Upper lobe of left lung (tissue), 6 donors: ENCODE measurements at places on chromosomes 13 and 19. TPM values are rescaled to one million over a fixed set of nuclear protein-coding genes. Genes with fewer than 3 reads are reported as not detected.

DNA sequence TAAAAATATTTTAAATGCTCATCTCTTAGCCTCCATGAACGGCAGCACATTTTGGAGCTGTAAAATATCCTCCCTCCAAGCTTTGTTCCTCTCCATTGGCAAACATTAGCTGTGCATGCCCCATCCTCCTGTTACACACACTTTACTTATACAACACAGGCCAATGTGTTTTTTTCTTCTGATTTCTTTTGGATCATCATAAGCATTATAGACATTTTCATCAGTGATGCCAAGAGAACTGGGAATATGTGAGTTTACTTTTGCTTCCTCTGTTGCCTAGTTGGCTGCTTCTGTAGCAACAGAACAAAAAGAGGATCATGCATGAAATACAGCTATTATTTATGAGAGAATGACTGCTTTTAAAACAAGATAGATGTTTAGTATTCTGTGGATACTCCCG, 142.6 kb downstream of the PCDH9 start:
- H3K36me3 ChIP-seq: no peaks in the 10 kb centered on the region
- no peak for DNase-seq
- no peak overlapping the region for H3K27ac ChIP-seq
- H3K4me1 ChIP-seq: no peaks in the 10 kb centered on the region

Gene NTF4
- 3.6 TPM for total RNA-seq

GRCh38 chr13:23025864-23026608, 154.7 kb upstream of the SGCG start:
- DNase-seq: no peak
- no peaks in the 10 kb centered on the region for H3K36me3 ChIP-seq
- H3K4me1 ChIP-seq: no peaks in the 10 kb centered on the region
- H3K27ac ChIP-seq: no peak overlapping the region
- no peak overlapping the region for H3K4me3 ChIP-seq

DNA sequence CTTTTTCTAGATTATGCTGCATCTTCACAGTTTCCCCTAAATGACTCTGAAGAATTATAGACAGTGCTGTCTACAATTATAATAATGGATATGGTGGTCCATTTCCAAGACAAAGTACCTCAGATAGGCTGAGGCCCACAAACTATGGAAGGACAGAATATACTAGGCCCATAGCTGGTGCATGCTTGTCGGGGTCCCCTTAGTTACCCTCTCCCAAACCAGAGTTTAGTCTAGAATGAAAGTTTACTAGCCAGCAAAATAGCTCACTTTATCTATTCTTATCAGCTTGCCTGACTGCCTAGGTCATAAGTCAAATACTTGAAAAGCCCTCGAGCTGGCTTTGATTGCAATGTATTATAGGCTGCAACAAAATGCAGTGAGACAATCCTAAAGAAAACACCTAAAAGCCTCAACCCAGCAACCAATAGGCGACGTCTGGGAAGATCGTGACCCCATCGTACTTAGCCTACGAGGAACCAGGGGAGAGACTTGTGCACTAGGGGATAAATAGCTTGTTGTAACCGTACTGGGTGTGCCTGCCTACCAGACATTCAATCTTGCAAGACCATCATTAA, 785 bp upstream of the IGFL2 start:
- no peaks in the 10 kb centered on the region for H3K36me3 ChIP-seq
- no peak overlapping the region for H3K27ac ChIP-seq
- no peaks in the 10 kb centered on the region for H3K27me3 ChIP-seq

GRCh38 chr13:28494778-28495537, at the start of gene FLT1:
Gene FLT1, minus strand, starts transcription at chr13:28495128. Its CDS starts 285 bp downstream, at chr13:28494843.
- no peaks in the 10 kb centered on the region for H3K36me3 ChIP-seq
- peak; percentile 45 for DNase-seq
- H3K27me3 ChIP-seq: peaks cover 3% of the 10 kb centered on the region
- peak within 1 kb of the TSS; percentile 54 for H3K4me3 ChIP-seq
- peaks cover 26% of the 10 kb centered on the region for H3K4me1 ChIP-seq

Gene KRI1
- total RNA-seq: 24.9 TPM

Gene PLK5
- not detected for total RNA-seq

Gene GFY
- total RNA-seq: not detected

- H3K27ac ChIP-seq: no peak overlapping the region
- no peaks in the 10 kb centered on the region for H3K4me1 ChIP-seq
Measured at GRCh38 chr13:85631801-85632200, 167.4 kb downstream of the SLITRK6 start.

- H3K36me3 ChIP-seq: no peaks in the 10 kb centered on the region
- H3K27me3 ChIP-seq: no peaks in the 10 kb centered on the region
- no peak overlapping the region for H3K4me3 ChIP-seq
- H3K4me1 ChIP-seq: no peaks in the 10 kb centered on the region
Measured at GRCh38 chr13:104204177-104204576, 1138.0 kb upstream of the SLC10A2 start.

DNA sequence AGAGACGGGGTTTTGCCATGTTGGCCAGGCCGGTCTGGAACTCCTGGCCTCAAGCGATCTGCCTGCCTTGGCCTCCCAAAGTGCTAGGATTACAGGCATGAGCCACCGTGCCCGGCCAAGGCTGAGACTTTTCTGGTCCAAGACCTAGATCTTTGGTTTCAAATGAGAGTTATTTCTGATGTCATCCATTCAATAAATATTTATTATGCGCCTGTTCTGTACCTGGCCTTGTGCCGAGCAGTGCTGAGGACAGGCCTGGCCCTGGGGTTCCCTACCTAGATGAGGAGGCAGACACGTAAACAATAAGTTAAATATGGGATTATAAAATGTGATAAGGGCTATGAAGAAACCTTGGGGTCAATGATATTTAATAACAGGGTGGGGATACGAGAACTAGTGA, 4.5 kb downstream of the RELB start:
- H3K27me3 ChIP-seq: no peaks in the 10 kb centered on the region
- no peak for DNase-seq
- H3K27ac ChIP-seq: no peak overlapping the region
- H3K36me3 ChIP-seq: peaks cover 2% of the 10 kb centered on the region
- H3K4me3 ChIP-seq: no peak overlapping the region
- H3K4me1 ChIP-seq: peaks cover 8% of the 10 kb centered on the region

DNA sequence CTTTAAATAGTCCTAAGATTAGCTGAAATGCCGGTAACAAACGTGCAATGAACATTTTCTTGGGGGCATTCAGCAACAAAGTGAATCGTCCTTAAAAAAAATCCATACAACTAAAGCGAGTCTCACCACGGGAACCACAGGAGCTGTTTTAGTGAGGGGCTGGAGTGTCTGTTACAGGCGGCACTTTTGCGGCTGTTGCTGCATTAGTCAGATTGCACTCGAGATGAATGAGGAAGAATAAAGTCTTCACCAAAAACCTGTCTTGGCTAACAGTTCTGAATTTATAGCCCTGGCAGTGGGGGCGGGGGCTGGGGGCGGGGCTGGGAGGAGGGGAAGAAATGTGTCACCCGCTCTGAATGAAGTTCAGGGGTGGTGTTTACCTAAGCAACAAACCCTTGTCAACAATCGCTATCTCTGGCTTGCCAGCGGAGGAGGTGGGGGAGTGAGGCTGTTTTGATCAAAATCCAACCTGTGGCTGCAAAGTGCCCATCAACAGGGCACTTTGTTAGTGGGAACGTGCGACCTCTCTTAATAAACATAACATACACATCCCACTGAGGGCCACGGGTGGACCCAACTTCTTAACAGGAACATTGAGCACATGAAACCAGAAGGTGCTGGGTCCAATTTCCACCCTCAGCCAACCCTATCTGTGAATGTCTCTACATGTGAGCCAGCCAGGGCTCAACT, 44.5 kb downstream of the RFX2 start:
- peak overlapping the region; percentile 91 for H3K27ac ChIP-seq
- H3K36me3 ChIP-seq: no peaks in the 10 kb centered on the region
- H3K4me1 ChIP-seq: peaks cover 52% of the 10 kb centered on the region
- peak; percentile 69 for DNase-seq
- no peaks in the 10 kb centered on the region for H3K27me3 ChIP-seq

Gene DACH1
- total RNA-seq: 10.5 TPM

DNA sequence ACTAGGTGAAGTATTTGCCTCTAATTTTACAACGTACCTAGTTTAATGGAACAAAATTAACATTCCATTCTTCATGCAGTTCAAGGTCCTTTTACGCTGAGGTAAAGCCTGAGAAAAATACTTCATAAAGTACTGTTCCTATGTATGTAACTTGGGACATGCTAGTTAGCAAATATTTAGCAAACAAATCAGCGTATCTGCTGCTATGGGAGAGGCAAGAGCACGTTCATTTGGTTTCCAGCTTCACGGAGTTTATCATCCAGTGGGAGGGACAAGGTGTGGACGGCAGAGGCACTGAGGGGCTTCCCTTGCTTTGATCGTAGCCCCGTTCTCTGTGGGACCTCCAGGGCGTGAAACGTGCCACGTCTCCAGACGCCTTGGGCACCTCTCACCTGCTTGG, 248.8 kb downstream of the IRS2 start:
- no peaks in the 10 kb centered on the region for H3K36me3 ChIP-seq
- H3K27me3 ChIP-seq: no peaks in the 10 kb centered on the region
- no peak overlapping the region for H3K4me3 ChIP-seq

DNA sequence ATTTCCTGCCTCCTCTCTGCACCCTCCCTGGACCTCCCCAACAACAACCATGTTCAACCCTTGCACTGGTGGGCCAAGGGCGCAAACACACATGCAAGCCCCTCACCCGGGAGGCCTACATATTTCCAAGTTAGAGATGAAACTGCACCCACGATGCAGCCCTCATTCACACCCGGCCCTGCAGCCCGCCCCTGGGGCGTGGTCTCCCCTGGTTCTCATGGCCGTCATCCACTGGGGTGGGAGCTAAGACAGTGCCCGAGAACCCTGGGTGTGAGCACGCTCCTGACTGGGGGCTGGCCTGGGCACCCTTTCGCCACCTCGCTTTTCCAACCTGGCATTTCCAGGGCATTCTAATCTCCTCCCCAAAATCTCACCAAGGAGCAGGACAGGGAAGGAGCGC, 7.0 kb upstream of the SLC7A10 start:
- DNase-seq: no peak
- no peaks in the 10 kb centered on the region for H3K36me3 ChIP-seq
- H3K4me3 ChIP-seq: no peak overlapping the region
- H3K4me1 ChIP-seq: peaks cover 3% of the 10 kb centered on the region
- no peak overlapping the region for H3K27ac ChIP-seq

DNA sequence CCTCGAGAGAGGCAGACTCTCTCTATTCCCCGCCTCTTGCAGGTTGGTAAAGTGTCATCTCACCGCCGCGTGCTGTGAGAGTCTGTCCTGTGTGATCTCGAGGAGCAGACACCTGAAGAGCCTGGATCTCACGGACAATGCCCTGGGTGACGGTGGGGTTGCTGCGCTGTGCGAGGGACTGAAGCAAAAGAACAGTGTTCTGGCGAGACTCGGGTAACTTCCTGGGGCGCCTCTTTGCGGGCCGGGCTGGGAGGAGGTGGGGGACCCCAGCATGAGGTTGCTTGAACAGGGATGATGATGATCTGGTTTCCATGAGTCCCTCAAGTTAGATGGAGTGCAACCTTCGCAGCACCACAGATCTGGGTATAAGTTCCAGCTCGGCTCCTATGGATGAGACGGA, 67.0 kb downstream of the NLRP5 start:
- no peak for DNase-seq
- H3K4me3 ChIP-seq: no peak overlapping the region
- H3K27me3 ChIP-seq: no peaks in the 10 kb centered on the region
- no peaks in the 10 kb centered on the region for H3K36me3 ChIP-seq
- no peak overlapping the region for H3K27ac ChIP-seq

Gene CD37
- 89.7 TPM for total RNA-seq

Gene KLF1
- 0.17 TPM for total RNA-seq

- H3K36me3 ChIP-seq: no peaks in the 10 kb centered on the region
- no peak for DNase-seq
- H3K27me3 ChIP-seq: no peaks in the 10 kb centered on the region
- peak overlapping the region; percentile 83 for H3K27ac ChIP-seq
- peak overlapping the region; percentile 13 for H3K4me3 ChIP-seq
Measured at GRCh38 chr19:47330466-47330869, 1.5 kb upstream of the C5AR2 start.

Gene CYP4F3
- 1.7 TPM for total RNA-seq

DNA sequence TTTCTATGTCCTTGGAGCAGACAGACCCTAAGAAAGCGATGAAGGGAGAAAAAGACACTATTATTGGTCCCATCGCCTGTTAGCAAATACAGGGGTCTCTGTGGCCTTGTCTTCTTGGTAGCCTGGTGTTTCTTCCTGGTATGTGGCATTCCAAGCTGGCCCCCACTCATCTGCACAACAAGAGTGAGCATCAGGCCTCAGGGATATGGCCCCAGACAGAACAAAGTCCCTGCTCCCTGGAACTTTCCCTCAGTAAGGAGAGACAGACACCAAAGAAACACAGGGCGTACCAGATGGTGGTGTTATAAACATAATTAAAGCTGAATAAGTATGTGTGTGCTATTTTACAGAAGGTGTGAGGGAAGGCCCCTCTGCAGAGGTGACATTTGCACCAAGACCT, 48.2 kb upstream of the KPNA3 start:
- H3K27me3 ChIP-seq: no peaks in the 10 kb centered on the region
- no peaks in the 10 kb centered on the region for H3K36me3 ChIP-seq
- no peak for DNase-seq
- no peak overlapping the region for H3K4me3 ChIP-seq
- no peak overlapping the region for H3K27ac ChIP-seq

DNA sequence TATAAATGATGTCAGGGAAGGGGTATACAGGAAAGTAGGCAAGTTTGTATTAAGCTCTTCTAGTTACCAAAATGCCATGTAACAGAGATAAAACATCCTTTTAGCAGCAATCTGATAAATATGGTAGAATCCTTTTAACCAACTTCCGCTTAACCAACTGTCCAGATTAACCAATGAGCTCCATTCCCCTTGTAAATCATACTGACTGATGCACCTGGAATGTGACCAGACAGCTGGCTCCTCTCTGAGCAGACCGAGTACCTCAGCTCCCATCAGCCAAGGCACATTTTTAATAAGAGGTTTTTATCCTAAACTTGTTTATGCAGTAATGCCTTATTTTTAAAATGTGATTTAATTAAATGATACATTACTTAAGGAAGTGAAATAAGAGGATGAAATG, 66.4 kb downstream of the KLF12 start:
- no peak for DNase-seq
- H3K36me3 ChIP-seq: no peaks in the 10 kb centered on the region
- no peaks in the 10 kb centered on the region for H3K4me1 ChIP-seq
- H3K4me3 ChIP-seq: no peak overlapping the region
- no peaks in the 10 kb centered on the region for H3K27me3 ChIP-seq

- H3K4me3 ChIP-seq: no peak overlapping the region
- H3K27me3 ChIP-seq: no peaks in the 10 kb centered on the region
- no peak overlapping the region for H3K27ac ChIP-seq
Measured at GRCh38 chr19:30629086-30629485, 256.9 kb downstream of the ZNF536 start.

Gene GIPR
- 5.3 TPM for total RNA-seq

DNA sequence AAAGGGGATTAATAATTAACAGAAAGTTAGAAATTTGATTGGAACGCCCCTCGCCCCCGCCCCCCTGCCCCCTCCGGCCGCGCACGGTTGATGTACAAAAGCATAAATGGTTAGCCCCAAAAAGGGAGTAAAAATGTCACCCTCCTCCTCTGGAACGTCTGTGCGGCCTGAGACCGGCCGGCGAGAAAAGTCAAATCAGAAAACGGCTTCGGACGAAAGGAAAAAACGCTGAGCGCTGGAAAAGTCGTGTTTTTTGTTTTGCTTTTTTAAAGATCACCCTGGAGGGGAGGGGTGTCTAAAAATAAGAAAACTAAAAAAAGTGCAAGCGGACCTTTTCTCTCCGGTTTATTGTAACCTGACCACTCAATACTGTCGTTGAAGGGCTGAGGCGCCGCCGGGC, 13.2 kb downstream of the MEX3D start:
- H3K4me3 ChIP-seq: no peak overlapping the region
- no peak for DNase-seq
- H3K4me1 ChIP-seq: no peaks in the 10 kb centered on the region
